ENCODE measurements at places on chromosomes 13 and 19. TPM values are rescaled to one million over a fixed set of nuclear protein-coding genes. Genes with fewer than 3 reads are reported as not detected.

The HCST gene
- not detected for total RNA-seq

The VSTM2B gene
- not detected for total RNA-seq

The CYP4F11 gene
- 123 TPM for total RNA-seq

The MYH14 gene
- total RNA-seq = 3.0 TPM

- DNase-seq = no peak
Measured at GRCh38 chr13:101695870-101696516, 243.5 kb downstream of the ITGBL1 start.

DNA sequence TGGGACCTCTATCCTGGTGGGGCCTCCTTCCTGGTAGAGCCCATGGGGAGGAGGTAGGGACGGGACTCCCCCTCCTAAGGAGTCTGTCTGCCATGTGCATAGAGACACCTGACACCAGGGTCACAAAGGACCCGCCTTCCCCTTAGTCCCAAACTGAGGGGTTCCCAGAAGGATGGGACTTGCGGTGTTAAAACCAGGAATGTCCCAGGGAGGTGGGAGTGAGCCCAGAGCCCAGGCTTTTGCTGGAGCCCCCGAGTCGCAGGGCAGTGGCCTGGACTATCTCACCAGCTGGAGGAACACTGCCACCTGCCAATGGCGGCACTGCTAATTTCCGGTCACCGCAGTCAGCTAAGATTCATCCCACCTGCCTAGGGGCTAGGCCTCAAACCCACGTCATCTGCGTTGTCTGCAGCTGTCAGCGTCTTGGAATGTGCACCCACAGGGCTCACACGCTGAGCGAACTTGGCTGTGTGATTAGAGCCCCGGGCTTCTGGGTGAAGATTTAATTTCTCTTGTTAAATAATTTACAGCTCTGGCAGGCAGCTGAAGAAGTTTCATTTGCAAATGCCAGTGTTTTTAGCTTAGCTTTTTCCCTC, 31.9 kb upstream of the ATP11A start:
- DNase-seq = no peak

GRCh38 chr19:16587833-16588823, 15.9 kb upstream of the SLC35E1 start:
- DNase-seq = no peak

DNA sequence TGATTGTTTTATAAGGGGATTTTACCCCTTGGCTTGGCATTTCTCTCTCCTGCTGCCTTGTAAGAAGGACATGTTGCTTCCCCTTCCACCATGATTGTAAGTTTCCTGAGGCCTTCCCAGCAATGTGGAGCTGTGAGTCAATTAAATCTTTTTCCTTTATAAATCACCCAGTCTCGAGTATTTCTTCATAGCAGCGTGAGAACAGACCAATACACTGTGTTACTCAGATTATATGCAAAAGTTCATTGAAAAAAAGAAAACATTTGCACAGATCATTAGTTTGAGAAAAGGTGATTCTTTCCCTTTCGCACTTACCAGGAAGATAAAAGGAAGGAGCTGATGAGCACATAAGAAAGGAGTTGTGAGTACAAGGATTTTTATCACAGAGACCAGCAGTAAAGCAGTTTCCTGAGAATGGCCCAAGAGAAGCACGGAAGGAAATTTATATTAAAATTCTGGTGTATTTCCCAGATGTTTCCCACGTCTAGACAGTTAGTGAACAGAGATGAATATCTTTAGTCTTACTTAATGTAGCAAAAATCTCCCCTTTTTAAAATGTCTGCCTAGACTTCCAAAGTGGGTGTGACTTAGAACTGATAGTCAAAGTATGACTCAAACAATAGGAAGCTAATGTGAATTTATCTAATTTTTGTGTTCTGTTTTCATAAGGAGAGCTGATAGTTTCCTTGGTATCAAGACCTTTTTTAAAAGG, 431.8 kb upstream of the SGCG start:
- no peak for DNase-seq

DNA sequence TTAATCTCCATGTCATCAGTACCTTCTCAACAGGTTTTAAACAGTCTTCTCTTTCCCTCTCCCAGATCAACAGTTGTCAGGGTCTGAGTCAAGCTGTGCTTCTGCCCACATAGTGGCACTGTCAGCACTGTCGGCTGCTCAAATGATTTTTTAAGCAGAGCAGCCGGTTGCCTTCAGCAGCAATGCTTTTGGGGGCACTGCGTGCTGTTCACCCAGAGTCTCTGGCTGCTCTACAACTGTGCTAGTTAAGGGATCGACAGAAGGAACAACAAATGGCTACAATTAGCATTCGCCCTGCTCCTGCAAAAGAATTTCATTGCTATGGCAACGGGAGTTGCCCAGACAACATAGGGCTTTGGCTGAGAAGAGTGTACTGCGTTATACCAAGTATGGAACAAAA, 412.9 kb downstream of the DIAPH3 start:
- no peak for DNase-seq

DNA sequence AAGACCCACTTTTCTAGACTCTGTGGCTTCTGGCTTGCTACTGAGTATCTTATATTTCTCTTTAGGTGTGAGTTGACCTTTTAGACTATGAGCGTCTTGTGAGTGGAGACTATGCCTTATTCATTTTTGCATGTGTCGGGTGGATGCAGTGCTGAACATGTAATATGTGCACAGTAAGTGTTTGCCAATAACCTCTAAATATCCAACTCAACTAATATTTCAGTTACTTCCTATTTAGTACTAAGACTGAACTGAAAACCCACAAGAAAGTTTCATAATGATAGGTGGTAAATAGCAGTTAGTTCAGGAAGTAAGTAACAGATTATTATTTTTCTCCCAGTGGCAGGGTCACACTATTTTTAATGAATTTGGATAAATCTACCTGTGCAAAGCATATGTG, 269.3 kb downstream of the KCNRG start:
- no peak for DNase-seq

GRCh38 chr13:114071410-114071809, 61.0 kb downstream of the RASA3 start:
- no peak for DNase-seq

DNA sequence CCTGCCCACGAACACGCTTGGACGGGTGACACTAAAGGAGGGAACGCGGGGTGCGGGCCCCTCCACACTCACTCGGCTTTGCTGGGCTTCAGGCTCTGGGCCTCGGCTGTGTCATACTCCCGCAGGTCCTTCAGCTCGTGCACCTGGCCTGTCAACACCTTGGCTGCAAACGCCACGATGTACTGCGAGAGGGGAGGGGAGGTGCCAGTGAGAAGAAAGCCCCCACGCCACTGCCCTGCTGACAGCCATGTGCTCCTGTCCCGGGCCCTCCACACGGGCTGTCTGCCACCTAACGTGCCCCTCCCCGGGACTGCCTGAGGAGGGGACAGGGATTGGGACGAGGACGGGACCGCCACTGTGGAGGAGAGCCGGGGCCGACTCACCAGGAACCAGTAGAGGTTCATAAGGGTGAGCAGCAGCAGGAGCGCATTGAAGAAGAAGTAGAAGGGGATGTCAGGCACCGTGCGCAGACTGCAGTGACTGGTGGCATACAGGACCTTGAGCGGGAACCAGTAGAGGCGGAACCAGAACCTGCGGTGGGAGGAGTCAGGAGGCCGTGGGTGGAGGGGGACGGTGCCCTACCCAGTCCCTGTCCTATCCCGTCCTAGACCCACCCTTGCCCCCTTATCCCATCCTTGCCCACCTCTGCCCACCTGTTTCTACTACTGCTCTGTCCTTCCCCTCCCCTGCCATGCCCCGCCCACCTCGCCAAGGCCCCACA, 16.9 kb downstream of the CERS1 start:
- DNase-seq = no peak

GRCh38 chr19:17565611-17566010, 10.2 kb downstream of the COLGALT1 start:
- peak; percentile 37 for DNase-seq

DNA sequence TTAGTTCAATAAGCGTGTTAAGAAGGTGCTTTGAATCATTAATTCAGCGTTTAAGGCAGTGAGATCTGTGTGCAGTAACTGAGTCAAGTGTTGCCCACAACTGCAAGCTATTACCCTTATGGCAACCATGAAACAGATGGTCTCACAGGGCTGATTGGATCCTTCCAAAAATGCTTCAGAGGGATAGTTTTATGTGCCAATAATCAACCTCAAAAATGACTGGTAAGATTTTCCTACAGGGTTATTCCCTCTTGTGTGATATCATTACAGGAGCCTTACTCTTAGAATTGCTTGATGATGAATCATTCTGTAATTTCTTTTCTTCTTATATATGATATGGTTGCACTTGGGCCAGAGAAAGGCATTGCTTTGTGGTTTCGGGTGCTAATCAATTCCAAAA, 1299.2 kb upstream of the ATXN8OS start:
- no peak for DNase-seq

Data from NCI-H460 (cell line).